Stimulated activated CD4-positive, alpha-beta T cell treated with anti-CD3 and anti-CD28 coated beads, Interleukin-2, amount 100 ng/mL, for 48 hours (primary cell): ENCODE measurements at places on chromosomes 4 and X.

GRCh38 chrX:142060191-142060590 is 144.9 kb downstream of the MAGEC2 start:
- DNase-seq: no peak

GRCh38 chr4:56181140-56181953 is 205.9 kb downstream of the AASDH start:
- no peak for DNase-seq

GRCh38 chr4:123977641-123978081 is 581.1 kb downstream of the SPRY1 start:
- no peak for DNase-seq

- DNase-seq: no peak
Measured at GRCh38 chr4:78131403-78131802, 74.3 kb downstream of the FRAS1 start.

GRCh38 chr4:169818063-169818679 is 60.4 kb upstream of the HPF1 start:
- no peak for DNase-seq

DNA sequence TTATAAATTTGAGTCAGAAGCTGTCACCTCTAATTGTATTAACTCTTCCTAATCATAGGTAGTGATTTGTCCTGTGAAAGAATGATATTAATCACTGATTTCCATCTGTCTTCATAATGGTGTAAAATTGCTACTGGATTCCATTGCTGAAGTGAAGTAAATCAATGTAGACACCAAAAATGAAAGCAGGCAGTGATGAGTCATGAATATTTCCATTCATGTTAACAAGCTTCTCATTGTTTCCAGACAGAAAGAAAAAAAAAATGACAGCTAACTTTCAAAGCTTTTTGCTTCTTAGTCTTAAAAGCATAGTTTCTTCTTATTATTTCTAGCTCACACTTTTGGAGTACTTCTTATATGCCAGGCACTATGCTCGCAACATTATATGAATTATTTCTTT is 21.5 kb downstream of the FAM114A1 start:
- DNase-seq: no peak

DNA sequence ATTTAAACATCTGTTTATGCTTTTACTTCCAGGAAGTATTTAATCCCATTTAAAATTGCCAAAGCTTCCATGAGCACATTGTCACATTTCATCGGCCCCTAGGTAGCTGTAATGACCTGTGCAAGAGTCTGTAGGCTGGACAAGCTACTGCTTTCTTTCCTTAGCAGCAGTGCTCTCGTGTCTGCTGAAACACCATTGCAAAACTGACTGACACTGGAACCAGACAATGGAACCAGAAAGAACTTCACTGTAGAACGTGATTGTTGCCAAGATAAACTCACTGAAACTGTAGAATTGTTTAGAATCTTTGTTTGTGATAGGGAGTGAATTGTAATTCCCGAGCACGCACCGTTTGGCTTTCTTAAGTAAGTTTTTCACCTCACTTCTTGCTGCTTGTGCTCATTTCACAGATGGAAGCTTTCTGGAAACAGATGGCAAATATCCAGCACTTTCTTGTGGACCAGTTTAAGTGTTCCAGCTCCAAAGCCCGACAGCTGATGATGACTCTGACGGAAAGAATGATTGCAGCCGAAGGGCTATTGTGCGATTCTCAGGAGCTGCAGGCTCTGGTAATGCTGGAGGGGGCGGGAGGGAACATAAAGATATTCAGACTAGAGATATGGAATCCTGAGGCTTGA is 36.9 kb downstream of the EVC start:
- no peak for DNase-seq

DNA sequence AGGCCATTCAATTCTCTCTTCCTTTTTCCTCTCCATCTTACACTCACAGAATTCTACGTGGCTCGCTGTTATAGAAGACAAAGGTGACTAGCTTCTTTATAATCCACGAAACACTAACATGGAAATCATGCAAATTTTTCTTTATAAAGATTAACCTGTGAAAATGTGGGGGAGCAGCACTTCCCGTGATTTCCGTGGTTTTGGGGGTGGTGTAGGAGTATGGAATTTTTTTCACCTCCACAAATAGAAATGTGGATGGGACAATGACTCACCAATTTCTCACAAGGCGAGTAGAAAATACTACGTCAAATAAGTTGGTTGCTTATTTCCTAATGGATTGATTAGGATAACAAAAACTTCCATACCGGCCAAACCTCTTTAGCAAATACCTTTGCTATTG is 719.2 kb upstream of the TENM3 start:
- DNase-seq: no peak

DNA sequence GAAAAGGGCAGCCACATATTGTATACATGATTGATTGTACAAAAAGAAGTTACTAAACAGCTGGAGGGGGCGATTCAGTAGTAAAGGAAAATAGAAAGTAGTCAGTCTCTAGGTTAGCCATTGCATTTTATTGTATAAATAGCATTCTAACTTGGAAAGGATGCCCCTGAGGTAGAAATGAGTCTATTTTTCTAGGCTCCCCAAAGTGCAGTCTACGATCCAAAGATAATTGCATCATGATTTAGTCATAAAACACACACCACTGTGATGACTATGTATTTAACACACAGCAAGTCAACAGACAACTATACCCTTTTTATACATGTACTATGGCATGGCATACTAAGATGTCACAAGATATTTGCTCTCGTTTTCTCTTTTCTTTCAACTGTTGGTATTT is 204.9 kb downstream of the APBB2 start:
- DNase-seq: no peak

GRCh38 chr4:101791182-101791558 is 640 bp downstream of the BANK1 start:
- DNase-seq: no peak

GRCh38 chrX:153342762-153343558 is 9.0 kb downstream of the ZNF275 start:
- DNase-seq: no peak

DNA sequence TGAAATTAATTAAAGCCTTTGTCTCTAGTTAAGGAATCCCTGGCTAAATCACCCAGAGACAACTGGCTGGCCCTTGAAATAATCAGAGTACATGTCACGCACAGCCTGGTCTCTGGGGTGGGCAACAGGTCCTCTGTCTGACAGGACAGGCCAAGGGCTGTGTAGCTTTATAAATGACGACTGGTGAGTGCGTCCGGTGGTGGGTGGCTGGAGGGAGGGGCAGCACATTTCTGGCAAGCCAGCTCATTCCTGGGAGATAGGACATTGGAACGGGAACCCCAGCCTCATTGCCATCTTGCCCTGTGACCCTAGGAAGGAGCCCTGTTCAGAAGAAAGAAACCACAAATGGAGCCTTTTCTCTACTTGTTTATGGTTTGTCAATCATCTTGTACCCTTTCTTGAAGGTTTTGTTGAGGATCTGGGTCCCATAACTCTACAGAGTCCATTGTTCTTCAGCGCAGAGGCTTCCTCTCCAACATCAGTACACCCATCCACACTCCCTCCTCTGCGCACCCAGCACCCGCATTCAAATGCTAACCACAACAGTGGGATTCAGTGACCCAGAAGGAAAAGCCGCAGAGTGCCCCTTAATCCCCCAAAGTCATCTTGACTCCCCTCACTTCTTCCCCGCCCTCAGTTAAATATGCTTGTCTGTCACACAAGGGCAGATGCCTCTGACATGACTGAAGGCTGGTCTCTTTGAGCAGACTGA is 368.1 kb downstream of the UNC5C start:
- no peak for DNase-seq

GRCh38 chr4:17033768-17034181 is 135.3 kb upstream of the LDB2 start:
- no peak for DNase-seq

DNA sequence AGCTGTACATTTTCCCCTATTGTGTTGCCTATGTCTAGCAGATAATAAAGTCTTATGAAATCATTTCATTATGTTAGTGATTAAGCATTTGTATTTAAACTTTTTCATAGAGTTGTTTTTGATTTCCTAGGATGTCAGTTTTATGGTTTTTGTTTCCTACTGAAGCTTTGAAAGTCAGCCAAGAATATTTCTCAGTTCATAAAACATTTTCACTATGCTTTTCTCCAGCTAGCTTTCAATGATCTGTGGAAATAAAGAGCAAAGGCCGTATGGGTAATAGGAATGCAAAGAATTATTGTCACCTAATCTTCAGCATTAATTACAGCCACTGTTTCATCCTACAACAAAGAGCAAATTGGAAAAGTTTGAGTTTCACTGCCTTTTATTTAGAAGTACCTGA is 145.7 kb upstream of the NUDT6 start:
- DNase-seq: no peak

DNA sequence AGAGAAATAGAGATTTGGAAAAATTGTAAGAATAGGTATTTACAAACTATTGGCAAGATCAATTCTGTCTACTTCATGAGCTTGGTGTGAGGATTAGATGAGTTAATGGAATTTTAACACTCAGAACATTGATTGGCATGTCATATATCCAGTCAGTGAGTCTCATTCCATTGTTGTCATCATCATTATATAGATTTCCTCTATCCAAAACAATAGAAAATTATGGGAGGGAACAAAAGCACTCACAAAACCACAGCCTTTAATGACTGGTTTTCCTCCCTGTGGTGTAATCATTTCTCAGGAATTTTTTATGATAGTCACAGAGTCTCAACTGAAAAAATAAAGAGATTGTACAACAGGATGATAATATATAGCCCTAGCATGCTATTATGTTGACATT is 21.1 kb downstream of the KLHL5 start:
- DNase-seq: no peak

- no peak for DNase-seq
Measured at GRCh38 chrX:130654409-130654950, 248.5 kb downstream of the ENOX2 start.

DNA sequence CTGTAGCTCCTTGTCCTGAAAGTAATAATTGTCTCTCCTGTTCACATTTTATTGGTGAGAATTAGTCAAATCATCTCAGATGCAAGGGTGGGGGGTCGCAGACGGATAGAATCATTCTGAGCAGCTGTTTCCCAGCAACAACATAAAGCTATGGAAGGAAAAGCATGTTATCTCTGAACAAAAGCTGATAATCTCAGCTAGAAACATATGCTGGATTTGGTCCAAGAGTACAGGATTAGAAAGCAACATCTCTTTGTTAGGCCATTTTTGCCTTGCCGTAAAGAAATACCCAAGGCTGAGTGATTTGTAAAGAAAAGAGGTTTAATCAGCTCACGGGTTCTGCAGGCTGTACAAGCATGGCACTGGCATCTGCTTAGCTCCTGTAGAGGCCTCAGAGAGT is 472.8 kb upstream of the BOD1L1 start:
- DNase-seq: no peak

DNA sequence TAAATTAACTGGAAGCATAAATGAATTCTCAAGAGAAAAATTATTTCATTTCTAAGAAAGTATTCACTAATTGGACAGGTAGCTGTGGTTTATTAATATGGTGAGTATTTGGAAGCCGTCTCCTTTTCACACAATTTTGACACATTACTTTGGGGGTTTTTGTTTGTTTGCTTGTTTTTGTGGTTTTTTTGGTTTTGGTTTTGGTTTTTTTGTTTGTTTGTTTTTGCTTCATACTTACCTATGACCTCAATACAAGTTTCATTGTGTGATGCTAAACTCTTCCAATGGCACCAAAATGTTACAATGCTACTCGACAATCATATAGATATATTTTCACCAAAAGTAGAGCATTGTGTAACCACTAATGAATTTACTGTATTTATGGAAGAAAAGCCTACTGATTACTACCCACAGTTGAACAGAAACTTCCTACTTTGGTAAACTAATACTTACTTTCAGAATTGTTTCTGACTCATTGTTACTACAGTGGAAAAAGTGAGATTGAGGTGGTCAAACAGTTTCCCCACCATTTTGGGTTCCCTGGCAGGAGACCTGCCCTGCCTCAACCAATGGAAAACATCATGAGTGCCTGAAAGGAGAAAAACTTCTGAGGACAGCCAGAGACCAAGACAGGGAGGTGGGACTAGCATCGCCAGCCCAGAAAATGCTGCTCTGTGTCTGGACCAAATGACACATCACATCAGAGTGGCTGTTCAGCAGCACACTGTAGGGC is 443.1 kb downstream of the HNRNPD start:
- DNase-seq: no peak

DNA sequence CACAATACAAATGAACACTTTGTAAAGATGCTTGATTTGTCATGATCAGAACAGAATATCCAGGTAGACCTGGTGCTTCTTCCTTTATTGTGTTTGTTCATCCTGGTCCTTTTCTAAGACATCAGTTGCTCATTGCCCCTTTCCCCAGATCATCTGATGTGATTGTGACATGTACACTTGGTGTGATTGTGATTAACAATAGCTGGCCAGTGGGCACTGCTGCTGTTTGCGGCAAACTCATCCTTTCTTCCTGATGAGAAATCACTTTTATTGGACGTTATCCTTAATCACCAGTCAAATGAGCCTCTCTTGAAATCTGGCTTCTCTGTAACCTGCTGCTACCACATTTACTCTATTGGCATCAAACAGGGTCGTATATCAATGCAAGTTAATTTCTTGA is 135.1 kb downstream of the PCDH7 start:
- no peak for DNase-seq

GRCh38 chr4:81031796-81032551 is 1.5 kb downstream of the BMP3 start:
- no peak for DNase-seq

GRCh38 chr4:42313872-42314271 is 83.4 kb upstream of the SHISA3 start:
- DNase-seq: no peak

GRCh38 chrX:154046031-154046781 is 26.5 kb upstream of the IRAK1 start:
- DNase-seq: no peak

- DNase-seq: peak; percentile 26
Measured at GRCh38 chrX:39857780-39858179, 240.0 kb downstream of the BCOR start.

DNA sequence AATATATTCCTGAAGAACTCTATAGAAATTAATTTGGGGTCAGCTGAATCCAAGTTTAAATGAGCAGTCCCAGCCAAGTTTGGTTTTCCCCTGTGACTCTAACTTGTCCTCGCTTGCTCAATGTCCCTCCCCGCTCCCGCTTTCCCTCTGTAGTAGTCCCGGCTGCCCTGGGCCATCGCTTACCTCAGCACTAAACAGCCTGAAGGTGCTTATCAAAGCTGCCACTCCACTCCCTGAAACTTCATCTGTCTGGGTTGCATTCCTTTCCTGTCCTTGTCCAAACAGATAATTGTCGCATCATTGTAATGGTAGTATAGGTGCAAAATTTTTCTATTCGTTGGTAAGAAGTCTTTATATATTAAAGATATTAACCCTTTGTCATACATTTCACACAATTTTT is 12.8 kb downstream of the SLC25A43 start:
- DNase-seq: no peak

GRCh38 chrX:42248226-42248625 is 324.9 kb upstream of the CASK start:
- DNase-seq: no peak

DNA sequence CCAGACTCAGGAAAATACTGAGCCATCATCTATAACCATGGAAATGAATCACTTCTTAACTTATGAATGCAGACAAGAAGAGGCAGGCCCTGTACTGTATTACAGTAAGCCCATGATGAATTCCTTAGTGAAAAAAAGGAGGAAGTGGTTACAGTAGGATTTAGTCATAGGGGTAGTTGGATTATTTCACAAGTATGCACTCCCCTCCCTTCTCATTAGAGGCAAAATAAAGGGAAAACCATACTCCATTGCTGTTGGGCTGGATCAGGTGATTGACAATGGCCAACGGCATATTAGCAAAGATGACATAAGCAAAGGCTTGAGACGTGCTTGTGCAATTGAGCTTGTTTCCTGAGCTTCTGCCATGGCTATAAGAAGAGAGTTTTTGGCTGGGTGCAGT is 181.1 kb upstream of the PRPS2 start:
- no peak for DNase-seq
